ENCODE measurements at places on chromosomes 5 and 9.

DNA sequence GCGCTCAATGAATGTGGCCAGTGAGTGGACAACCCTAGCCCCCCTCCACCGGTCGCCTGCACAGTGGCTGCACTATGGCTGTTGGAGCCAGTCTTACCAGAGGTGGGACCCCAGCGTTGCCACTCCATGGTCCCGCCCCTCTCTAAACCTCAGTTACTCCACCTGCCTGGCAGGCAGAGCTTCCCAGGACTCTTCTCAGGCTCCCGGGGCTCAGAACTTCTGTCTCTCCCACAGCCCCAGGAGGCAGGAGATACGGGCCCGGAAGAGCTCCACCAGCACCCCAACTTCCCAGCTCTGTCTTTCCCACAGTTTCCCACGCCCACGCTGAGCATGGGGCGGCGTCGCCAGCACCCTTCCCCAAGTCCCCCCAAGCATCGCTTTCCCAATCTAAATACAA, 975 bp downstream of the RASGEF1C start:
- DNase-seq = no peak

- DNase-seq = no peak
Measured at GRCh38 chr5:149404746-149405549, 25.9 kb upstream of the IL17B start.

DNA sequence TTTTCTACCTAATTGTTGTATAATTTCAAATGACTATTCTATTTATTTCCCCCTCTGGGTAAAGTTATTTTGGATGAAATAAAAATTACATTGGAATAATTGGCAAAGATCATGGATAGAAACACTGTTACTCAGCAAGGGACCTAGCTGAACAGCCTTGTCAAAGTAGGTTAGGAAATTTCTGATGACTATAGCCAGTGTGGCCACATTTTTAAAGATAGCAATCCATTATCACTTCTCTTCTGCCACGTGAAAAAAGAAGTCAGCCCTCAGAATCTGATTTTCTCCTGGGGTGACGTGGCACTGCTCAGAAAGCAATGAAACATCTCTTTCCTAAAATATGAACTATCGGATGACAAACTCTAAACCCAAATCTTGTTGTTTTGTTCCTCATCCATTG, 784.2 kb upstream of the RIOK2 start:
- DNase-seq = no peak

- DNase-seq = no peak
Measured at GRCh38 chr5:10590226-10590999, 26.5 kb downstream of the ANKRD33B start.

GRCh38 chr9:80619356-80619755, 1047.6 kb downstream of the TLE4 start:
- no peak for DNase-seq

DNA sequence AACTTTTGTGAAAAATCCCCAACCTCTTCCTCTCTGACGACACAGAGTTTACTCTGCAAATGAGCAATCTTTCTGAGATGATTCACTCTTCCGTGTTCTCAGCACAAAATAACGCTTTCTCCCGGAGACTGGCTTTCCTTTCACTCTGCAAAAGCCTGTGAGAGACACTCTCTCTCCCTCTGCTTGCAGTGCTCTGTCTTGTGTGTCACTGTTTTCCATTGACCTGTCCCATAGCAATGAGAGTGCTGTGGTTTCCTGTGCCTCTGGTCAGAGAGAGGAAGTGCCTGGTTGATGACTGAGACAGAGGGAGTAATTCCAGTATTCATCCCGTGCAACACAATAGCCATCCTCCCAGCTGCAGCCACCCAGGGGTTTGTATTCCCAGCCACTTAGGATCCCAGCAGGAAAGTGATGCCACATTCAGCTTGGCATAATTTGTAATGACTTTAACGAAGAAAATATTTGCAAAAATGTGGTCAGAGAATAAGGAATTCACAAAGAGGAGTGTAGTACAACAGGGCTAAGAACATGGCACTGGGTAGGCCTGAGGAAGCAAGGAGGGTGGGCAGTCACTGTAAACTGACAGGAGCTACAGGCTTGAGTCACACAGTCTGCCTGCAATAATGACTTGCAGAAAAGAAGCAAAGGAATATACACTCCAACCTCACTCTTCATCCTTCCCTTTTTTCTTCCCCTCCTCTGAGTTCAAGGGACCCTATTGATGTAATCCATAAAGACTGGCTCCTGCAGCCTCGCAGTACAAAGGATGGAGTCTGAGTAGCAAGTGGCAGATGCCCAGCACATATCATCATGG, 463.5 kb upstream of the RGMB start:
- DNase-seq = no peak

GRCh38 chr5:52799358-52799982, 11.8 kb downstream of the ITGA1 start:
- DNase-seq = no peak

DNA sequence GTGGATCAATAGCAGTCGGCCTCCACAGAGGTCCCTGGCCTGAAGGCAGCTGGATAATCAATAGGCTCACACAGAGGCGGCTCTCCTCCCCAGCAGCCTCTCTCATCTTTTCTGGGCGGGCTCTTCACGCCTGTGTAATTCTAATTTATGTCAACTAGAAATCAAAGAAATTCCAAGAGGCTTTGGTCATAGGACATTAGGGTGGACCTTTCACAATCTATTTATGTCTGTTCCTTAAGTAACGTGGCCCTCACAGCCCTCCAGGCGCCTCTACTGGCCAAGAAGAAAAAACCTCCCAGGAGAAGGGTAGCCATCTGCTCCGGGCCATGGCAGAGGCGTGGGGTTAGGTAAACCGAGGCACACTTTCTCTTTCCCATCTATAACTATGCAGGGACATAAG, 205.1 kb upstream of the EFNA5 start:
- DNase-seq = no peak

- DNase-seq = no peak
Measured at GRCh38 chr5:116076496-116076895, 8.3 kb upstream of the COMMD10 start.
